Activated CD4-positive, alpha-beta T cell treated with anti-CD3 and anti-CD28 coated beads, Interleukin-2, amount 10 ng/mL, durations not matched to agents 24 days and 14 days (primary cell): ENCODE measurements at places on chromosomes 16 and 17. TPM values are rescaled to one million over a fixed set of nuclear protein-coding genes. Genes with fewer than 3 reads are reported as not detected.

HS3ST2 gene
- not detected in 2 replicates for total RNA-seq

ANKRD13B gene
- 43.1 and 49.8 TPM in 2 replicates for total RNA-seq

GRCh38 chr16:89320782-89321501 is 103.4 kb downstream of the ZNF778 start:
- no peak for DNase-seq

DNA sequence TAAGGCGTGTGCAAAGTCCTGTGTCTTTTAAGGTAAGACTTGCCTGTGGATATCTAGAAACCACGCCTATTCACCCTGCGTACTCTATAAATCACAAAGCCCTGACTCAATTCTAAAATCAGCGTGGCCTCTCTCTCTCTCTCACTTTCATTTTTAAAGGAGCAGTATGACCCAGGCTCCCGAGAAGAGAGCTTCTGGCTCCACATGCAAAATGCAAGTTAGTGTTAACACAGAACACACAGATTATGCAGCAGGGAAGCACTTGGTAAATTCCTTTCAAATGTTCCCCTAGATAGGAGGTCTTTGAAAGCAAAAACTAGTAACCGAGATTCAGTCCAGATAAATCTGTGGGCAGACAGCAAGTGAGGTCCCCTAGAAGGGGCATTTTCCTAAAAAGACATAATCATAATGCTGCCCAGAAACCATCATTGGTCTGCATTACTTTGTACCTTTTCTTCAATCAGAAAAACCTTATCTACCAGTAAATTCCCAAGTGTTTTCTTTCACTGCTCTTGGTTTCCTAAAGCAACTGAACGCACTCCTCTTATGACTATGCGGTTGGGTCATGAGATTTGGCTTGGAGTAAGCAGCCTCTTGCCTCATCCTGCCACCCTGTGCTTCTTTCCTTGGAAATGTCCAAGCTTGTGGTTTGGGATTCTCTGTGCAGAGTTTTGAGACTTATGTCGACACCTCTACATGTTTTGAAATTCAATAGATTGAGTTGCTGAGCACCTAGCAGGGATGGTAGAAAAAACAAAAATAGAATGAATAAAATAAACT is 31.7 kb upstream of the KCNJ2 start:
- peak; percentile 76 for DNase-seq

DNA sequence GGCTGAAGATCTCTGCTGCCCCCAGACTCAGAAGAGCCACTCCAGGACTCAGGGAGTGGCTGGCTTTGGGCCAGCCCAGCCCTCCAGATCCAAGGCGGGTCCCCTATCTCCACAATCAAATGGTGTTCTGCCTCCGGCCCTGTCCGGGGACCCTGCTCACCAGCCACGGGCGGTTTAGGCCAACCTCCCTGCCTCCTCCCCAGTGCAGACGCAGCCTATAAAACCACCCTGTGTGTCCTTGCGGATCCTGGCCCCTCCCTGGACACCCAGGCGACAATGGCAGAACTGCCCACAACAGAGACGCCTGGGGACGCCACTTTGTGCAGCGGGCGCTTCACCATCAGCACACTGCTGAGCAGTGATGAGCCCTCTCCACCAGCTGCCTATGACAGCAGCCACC is at the start of gene SLC12A3:
TSS of gene SLC12A3 (plus strand) at position 248 of the 400 bp plus-strand sequence. CDS start at position 277, 29 bp downstream.
- no peak for DNase-seq

DNA sequence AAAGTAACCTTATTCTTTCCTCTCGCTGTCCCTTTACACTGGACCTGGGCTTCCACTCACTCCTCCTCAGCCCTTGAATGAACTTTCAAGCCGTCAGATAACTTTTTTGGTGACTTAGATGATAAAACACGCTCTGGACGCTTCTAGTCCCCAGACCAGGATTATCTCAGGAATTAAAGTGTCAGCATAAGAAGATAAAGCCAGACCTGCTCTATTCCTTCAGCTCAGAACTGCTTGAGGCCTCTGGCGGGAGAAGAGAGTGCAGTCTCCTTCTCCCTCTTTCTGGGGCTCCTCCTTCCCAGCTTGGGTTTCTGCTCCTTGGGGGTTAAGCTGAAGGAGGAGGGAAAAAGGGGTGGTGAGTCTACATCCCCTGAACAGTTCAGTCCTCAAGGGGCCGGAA is 6.6 kb downstream of the LPO start:
- no peak for DNase-seq

DNA sequence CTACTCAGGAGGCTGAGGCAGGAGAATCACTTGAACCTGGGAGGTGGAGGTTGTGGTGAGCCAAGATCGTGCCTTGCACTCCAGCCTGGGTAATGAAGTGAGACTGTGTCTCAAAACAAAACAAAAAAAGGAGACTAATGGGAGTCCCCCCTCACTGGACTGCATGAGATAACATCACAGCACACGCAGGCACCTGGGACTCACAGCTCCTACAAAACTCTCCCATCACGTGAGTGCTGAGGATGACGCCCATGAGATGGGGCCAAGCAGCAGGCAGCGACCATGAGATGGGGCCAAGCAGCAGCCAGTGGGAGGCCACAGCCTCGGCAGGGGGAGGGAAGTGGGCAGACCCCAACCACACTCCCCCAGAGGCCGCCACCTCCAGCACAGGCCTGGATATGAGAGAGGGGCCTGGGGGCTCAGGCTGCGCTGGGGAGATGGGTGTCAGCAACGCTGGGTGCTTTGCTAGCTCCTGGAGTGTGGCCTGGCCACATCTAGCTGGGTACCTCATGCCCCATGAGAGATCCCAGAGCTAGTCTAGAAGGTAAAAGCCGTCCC is 15.4 kb downstream of the DNAAF8 start:
- no peak for DNase-seq
